ENCODE measurements at places on chromosomes 3 and 15.

DNA sequence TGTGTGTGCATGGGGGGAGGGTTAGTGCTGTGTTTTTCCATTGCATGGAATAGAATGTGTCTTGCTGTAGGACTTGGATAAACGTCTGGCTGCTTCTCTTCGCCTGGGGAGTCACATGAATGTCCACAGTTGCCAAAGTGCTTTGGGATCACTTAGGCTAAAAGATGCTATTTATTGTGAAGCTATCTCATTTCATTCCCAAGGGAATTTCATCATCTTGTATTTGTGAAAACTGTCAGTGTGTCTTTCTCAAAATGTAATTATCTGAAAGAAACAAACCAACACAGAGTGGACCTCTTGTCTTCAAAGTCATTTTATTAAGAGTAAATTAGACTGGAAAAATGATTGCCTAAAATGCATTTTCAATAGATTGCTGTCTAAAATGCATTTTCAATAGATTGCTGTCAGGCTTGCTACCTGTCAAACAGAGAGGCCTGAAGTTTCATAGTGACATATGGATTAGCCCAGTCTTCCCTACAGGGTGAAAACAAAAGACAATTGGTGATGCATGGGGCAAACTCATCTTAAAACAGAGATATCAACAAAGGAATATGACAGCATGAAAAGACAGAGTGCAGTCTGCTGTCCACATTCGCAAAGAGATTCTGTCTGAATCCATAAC, 117.1 kb upstream of the GOLIM4 start:
- DNase-seq: no peak

DNA sequence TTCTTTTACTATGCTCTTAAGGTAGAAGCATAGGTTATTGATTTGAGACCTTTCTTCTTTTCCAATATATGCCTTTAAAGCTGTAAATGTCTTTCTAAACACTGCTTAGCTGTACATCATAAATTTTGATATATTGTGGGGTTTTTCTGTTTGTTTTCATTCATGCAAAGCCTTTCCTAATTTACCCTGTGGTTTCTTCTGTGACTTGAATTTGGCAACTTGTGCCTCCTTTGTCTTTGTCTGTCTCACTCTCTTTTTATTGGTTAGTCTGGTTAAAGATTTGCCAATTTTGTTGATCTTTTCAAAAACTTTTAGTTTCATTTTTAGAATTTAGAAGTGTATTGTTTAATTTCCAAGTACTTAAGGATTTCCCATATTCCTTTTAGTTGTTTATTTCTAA, 343.1 kb downstream of the OXSM start:
- DNase-seq: no peak

GRCh38 chr3:10824468-10824867, 8.4 kb downstream of the SLC6A11 start:
- no peak for DNase-seq

DNA sequence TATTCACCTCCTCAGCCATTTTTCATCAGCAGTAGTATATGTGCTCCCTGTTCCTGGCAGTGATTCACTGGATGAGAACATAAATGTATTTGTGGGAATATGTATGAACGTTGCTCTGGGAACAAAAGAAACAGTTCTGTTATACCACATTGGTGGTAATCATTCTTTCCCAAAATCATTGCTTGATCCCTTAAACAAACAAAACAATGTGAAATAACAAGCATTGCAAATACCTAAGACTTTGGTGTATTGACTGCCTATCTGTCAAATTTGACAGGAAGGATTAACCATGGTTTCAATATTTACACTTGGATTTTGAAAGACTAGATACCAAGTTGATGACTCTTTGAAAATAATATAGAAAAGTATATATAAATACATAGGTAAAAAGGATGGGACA, 284.1 kb downstream of the FHIT start:
- no peak for DNase-seq

DNA sequence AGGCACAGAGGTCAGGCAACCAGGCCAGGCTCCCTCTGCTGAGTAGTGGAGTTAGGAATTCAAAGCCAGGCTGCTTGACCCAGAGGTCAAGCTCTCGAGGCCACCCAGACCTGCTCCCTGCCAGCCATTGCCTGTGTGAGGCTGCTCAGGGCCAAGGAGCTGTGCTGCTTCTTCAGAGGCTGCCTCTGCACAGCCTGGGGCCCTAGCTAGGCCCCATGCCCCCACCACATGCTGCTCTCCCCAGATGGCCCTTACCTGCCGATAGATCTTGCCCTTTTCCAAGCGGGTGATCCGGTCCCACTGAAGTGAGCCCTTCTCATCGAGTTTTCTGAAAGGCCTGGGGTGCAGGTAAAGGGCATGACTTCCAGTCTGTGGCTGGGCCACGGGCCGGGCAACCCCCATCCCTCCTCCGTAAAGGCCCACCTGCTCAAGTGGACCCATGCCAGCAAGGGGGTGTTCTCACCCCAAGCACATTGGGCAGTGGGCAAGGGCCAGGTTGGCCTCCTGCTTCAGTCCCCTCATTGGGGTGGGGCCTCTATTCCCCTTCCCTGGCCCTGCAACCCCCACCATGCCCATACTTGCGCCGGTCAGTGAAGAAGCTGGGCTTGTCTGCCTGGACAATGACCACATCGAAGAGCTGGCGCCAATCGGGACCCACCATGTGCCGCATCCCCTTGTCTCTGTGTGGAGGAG, 6.5 kb downstream of the NT5DC2 start:
- no peak for DNase-seq

GRCh38 chr3:109336291-109336861, 970 bp downstream of the DPPA4 start:
- no peak for DNase-seq

DNA sequence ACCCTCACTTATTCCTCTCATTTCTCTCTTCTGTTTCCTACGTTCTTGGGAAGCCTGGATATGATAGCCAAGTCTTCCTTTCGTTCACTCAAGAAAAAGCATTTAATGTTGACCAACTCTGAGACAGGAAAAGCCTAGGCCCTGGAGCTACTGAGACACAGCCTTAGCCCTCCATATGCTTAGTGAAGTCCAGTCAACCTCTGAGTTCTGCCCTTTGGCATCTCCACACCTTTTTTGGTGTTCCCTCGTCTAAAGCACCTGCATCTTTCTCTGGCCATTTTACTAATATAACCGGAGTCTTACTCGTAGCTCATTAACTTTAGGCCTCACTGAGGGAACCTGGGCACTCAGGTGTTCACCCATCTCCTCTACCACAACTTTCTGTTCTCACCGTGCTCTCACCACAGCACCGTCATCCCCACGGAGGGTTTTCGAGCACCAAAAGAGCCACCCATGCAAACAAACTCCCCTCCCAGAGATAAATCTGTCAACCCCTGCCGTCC, 632 bp downstream of the MTHFS start:
- DNase-seq: peak; percentile 7

- no peak for DNase-seq
Observed at GRCh38 chr3:151875759-151876158, 2.3 kb downstream of the SUCNR1 start.

DNA sequence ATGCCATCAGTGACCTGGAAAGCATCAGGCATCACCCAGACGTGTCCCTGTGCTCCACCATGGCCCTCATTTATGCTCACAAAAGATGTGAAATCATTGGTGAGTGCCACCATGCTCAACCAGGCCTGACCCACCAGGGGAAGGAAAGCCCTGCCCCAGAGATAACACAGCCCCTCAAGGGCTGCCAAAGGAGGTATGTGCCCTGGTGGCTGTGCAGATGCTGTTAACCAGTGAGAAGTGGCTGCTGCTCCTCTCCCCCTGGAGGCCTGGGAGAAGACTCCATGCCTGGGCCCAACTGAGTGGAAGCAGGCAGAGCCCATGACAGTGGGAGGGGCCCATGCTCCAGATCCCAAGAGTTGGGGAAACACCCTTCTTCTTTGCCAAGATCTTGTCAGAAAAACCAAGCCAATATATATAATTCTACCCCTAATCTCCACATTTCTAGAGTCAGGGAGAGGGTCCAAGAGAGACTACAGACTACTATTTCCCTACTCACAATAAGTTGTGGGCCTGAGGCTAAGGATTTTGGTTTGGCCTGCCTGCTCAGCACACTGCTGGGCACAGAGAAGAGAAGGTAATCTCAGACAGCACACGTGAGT, 2.7 kb downstream of the TTC21A start:
- no peak for DNase-seq

DNA sequence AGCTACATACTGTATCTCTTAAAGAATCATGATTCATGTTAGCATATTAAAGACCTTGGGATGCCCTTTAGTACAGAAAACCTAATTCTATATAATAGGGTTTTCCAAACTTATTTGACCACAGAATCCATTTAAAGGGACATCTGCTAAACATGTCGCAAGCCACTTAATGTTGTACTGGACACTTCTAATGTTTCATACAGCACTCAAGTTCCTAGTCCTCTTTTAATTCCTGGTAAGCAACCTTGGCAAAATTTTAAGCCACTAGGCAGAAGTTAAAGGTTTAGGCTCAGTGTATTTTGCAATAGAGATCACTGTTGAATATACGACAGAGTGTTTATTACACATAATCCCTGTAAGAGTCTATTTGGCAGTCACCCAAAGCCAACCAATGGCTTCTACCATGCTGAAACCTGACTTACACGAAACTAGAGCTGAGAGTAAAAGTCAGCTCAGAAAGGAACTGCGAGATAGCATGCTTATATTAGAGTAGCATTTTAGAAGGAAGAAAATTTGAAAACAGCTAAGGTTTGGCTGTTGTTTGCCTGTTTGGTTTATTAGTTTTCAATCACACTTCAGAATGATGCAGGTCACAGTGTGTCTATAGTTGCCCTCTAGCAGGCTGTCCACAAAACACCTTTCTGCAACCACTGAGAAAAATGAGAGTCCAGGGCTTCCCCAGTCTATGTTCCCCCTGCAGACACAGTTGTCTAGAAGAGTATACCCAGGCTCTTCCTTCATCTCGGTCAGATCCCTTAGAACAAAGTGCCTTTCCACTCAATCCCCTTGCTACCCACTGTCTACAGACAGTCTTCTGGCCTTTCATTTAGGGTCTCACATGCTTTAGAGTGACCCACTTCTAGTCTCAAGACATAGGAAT, 104.4 kb downstream of the FMN1 start:
- DNase-seq: no peak

DNA sequence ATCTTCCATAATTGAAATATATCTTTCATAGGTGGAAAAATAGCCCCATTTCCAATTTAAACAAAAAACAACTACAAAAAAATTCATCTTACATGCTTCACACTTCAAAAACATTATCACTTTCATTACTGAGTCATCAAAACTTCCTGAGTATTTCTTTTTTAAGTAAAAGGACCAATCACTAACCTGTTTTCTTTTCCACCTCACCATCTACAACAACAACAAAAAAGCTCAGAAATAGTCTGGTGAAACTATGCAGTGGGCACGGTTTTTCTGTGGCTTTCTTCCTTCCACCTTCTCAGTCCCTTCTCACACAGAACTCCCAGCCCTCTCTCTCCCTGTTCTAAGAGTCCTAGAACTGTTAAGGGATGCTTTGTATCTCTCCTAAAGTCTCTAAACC, 20.3 kb upstream of the TNIK start:
- DNase-seq: no peak

DNA sequence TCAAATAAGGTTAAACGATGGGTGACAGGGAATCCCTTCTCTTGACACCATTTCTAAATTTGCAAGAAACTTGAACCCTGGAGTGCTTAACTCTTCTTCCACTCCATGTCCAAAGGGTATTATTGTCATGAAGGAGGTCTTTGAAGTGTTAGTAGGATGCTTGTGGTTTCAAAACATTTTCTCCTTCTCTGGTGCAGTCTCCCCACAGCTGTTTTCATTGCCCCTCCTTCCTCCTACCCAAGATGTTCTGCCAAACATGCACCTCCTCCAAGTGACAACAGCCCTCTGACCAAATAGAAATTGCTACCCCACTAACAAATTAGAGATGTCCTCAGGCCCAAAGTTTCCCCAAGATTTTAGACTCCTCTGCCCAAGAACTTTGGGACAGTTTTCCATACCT, 151.4 kb downstream of the POLR2M start:
- DNase-seq: no peak

GRCh38 chr15:80404057-80404760, at the start of gene ARNT2:
ARNT2 (plus strand) TSS chr15:80404382; CDS start chr15:80404516, 134 bp downstream.
- no peak for DNase-seq

DNA sequence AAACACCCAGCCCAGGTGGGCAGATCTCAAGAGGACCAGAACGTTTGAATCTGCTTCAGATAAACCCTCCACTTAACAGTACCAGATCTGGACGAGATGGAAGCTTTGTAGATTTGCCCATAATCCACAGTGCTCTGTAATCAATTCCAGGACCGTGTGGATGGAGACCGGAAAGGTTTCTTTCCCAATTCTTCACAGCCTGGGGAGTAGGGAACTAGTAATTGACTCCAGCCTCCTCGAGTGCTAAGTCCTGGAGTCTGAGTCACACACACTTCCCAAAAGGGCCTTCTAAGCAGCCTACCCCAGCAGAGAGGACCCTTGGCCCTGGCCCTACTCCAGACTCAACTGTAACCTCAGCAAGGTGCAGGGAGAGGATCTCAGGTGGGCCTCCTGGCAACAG, 56.2 kb upstream of the TSEN2 start:
- no peak for DNase-seq

DNA sequence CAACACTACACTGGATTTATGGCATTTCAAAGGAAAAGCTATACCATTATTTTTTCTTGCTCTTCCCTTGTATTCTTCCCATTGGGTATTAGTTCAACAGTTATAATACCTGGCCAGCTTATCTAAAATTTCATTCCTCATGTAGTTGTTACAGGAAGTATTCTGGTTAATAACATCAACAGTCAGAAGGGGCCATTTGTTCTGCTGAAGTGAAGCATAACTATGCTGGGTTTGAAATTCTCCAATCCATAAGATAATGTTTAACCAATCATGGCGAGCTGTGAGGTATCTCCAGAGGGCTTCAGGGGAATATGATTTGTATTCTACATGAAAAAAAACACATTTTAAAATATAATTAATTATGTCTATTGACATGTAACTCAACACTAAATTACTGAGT, 43.4 kb downstream of the SPG11 start:
- DNase-seq: no peak

- no peak for DNase-seq
Observed at GRCh38 chr3:12963922-12964701, 109.1 kb downstream of the IQSEC1 start.

DNA sequence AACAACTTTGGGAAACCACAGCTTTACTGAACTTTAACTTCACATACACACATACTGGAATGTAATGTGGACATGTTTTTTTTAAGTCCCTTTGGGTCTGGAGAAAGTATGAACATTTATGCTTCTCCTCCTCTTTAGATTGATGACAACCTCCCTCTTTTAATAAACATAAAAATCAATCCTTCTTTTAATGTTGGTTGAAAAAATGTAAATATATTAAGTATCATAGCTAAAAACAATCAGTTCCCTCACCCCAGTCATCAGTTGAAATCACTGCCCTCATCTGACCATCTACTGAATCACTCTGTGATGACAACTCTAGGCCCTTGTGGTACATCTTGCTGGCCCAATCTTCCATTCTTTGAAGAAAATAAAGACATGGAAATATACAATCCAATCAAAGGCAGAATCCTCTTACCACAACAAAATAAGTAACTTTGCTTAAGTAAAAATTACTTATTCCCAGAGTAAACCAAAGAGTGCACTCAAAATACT, 6.4 kb downstream of the AAGAB start:
- DNase-seq: no peak

DNA sequence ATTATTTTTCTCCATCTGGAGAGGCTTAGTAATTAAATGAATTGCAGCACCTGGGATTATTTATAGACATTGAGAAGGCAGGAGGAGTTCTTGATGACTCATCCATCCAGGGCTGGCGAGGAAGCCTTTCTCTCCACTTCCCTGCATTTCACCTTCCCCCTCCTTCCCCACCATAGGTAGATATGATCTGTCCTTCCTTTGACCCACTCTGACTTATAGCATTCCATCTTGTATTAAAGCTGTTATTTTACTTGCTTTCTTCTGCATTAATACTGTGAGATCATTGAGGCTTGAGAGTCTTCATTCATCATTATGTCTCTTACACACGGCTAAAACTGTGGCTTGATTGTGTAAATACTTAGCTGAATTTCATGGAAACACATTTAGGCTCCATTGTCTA, 288.8 kb downstream of the FEZF2 start:
- DNase-seq: no peak

Data from activated CD4-positive, alpha-beta T cell treated with anti-CD3 and anti-CD28 coated beads for 24 hours (primary cell).